EL (cell line): ENCODE measurements at places on chromosomes 16 and 17.
A peak's percentile ranks its signal among the peaks of the same experiment; 100 is the strongest.

- no peak for DNase-seq
Measured at GRCh38 chr17:19833914-19834313, 33.8 kb downstream of the ULK2 start.

- DNase-seq = no peak
Measured at GRCh38 chr16:2204416-2205103, 694 bp upstream of the MLST8 start.

DNA sequence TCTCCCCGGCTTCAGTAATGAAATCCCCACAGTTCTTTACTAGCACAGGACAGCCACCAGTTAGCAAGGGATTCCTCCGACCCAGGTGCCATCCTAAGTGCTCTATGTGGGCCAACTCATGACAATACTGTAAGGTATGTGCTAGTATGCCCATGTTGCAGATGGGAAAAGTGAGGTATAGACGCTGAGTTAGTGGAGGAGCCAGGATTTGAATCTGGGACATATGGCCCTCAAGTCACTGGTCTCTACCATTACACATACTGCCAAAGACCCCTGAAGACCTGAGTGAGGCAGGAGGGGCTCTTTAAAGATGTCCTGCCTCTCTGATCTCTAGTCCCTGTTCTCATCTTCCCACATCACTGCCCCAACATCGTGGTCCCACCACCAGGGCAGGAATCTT is 36.2 kb upstream of the MRPS23 start:
- DNase-seq = no peak

GRCh38 chr16:64513871-64514270 is 608.0 kb downstream of the CDH11 start:
- no peak for DNase-seq

GRCh38 chr17:48804936-48805411 is 12.1 kb downstream of the TTLL6 start:
- peak; percentile 69 for DNase-seq

GRCh38 chr17:61161615-61162134 is 238.0 kb upstream of the TBX2 start:
- no peak for DNase-seq

DNA sequence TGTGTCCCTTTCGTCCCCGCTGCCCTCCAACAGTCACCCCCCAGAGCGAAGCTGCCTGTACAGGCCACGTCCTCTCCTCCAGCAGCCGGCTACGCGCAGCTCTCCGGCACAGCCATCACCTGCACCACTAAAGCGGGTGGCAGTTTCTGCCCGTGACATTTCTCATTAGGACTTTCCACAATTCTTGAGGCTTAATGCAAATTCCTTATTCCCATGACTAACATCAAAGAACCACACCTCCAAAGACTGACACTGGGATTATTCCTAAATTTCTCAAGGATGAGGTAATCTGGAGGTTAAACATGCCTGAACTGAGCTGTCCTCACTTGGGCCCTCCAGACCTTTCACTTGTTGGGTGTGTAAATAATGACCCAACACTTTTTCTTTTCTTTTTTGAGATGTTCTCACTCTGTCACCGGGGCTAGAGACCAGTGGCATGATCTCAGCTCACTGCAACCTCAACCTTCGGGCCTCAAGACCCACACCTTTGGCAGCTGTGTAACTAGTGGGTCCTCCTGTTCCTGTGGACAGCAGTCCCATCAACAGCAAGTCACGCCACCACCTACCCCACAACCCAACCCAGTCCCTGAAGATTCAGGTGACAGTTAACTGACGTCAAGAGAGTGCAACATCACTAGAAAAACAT is 11.7 kb downstream of the ANKRD11 start:
- peak; percentile 90 for DNase-seq

GRCh38 chr16:88810912-88811768 is 588 bp downstream of the APRT start:
- peak; percentile 80 for DNase-seq

DNA sequence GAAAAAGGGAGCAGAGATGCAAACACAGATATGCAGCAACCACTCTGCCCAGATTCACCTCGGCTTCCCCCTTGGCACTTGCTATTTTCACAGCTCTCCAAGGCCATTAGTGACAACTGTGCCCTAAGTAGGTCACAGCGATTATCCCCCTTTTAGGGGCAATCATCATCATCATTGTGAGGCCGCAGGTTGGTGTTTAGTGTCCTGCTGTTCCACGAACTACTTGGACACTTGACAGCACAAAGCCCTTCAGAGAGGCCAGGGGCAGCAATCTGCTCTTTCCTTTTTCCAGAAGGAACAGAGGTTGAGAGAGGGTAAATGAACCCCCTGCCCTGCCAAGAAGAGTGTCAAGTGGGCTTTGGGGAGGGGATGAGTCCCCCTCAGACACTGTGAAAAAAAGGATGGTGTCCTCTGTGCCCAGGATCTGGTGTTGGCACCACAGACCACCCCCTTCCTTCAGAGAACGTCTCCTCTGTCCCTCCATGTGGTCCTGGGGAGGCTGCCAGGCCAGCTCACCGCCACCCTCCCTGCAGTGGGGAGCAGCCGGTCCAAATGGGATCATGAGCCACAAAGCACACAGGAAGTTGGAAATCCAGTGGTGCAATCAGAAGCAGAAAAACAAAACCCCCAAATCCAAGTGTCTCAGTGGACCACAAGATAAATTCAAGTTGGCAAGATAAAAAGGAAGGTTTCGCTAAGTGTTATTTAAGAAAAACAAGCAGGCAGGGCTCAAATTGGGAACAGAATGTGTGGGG is 78.4 kb upstream of the MED9 start:
- no peak for DNase-seq

DNA sequence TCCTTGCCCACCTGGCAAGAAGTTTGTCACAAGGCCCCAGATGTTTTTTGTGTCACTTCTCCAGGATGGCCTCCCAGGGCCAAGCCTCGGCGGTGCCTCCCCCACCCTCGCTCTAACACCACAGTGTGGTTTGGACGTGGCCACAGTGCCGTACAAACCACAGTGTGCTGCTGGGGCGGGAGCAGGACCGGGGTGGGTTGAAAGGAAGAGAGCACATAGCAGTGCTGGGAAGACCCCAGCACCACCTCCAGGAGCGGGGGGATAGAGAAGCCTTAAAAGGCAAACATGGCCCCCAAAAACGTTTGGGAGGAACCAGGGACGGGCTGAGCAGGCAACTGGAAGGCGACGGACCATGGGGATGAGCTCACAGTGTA is 5.0 kb upstream of the BCL6B start:
- no peak for DNase-seq

DNA sequence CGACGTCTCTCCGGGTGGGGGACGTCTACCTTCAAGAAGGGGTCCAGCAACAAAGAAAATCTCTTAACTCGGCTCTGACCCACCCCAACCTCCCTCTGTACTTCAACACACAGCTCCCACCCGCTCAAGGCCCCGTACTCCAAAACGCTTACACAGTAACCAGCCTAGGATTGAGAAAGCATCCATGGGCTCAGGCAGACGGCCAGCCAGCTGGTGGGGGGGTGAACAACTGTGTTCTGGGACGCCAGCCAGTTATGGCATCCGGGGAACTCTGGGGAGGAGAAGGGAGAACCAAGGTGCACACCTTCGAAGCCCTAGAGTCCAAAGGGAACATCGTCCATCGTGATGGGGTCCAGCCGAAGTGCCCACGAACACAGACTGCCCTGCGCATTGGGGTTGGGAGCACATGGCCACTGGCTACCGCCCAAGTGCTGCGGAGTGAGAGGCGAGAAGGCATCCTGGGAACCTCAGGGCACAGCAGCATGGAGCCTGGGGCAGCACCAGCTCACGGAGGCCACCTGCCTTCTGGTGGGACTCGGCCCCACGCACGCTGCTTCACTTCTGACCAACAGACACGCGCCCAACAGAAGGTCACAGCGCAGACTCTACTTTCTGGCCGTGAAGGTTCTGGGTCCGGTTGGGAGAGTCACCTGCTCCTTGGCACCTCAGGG is 14.3 kb downstream of the SLC16A3 start:
- DNase-seq = peak; percentile 73

- peak; percentile 39 for DNase-seq
Measured at GRCh38 chr17:75010683-75011400, 1.6 kb upstream of the MRPL58 start.

DNA sequence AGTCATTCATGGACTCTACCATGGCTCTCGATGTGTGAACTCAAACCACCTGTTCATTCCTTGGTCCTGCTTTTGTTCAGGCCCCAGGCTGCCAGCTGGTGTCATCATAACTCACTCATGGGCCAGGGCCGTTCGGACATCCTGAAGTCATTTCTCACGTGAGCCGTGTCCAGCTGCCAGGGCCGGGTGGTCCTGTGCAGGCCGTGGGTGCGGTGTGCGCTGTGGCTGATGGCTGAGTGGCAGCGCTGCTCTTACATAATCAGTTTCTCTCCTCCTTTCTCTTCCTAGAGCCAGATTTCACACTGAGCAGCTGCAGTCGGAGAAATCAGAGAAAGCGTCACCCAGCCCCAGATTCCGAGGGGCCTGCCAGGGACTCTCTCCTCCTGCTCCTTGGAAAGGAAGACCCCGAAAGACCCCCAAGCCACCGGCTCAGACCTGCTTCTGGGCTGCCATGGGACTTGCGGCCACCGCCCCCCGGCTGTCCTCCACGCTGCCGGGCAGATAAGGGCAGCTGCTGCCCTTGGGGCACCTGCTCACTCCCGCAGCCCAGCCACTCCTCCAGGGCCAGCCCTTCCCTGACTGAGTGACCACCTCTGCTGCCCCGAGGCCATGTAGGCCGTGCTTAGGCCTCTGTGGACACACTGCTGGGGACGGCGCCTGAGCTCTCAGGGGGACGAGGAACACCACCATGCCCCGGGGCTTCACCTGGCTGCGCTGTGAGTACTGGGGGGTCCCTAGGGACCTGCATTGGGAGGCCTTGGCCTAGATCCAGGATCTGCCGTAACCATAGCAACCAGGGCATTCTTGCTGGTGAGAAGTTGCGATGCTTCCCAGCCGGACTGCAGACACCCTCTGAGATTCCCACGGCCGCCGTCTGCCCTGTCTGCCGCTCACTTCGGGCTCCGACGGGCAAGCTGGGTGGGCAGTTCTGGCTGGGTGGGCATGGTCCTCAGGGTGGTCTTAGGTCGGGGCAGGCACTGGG is at the start of gene IL34:
TSS of gene IL34 (plus strand) at position 300 of the 982 bp plus-strand sequence. CDS start at position 689, 389 bp downstream.
- no peak for DNase-seq

- DNase-seq = no peak
Measured at GRCh38 chr17:61214753-61215152, 184.9 kb upstream of the TBX2 start.

GRCh38 chr17:72110231-72110941 is 10.4 kb upstream of the SOX9 start:
- DNase-seq = peak; percentile 37

DNA sequence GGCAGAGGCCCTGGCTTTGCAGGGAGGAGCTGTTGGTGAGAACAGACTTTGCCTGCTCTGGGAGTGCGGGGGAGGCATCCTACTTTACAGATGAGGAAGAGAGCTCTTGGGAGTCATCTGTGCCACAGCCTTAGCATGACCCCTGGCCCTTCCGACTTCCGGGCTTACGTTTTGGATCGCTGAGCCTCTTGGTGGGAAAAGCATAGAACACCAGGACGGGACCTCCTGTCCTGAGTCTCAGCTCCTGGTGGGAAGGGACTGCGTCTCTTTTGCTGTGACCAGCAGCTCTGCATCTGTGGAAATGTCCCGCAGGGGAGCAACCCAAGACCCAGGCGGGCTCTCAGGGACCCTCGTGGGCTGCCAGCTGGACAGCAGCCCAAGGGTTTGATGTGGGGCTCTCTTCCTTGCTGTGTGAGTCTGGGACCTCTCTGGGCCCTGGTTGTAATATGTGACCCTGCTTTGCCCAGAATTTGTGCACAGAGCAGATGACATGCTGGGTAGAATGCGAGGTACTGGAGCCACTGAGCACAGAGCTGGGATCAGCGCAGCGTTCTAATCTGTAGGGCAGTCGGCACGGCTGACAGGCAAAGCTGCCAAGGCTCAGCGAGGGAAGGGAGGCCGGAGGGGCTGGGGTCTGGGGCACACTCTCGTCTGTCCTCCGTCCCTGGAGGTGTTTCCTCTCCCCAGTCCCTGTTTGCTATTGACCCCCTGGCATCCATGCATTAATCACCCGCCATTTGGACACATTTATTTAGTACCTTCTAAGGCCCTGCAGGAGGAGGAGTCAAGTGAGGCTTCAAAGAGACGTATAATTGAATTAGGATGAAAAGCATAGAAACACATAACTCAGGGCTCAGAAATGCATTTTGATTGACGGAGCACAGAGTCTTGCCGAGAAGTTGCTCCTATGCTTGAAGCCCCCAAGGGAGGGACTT is 64.0 kb downstream of the NT5M start:
- DNase-seq = no peak

DNA sequence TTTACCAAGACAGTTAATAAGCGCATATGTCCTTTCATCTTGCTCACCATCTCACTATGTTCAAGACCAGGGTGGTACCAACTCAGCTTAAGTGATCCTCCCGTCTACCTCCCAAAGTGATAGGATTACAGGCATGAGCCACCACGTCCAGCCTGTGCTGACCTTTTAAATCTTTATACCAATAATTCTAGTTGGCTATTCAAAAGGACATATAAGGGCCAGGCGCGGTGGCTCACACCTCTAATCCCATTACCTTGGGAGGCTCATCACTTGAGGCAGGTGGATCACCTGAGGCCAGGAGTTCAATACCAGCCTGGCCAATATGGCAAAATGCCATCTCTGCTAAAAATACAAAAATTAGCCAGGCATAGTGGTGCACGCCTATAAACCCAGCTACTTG is 2.4 kb downstream of the CEP95 start:
- no peak for DNase-seq

DNA sequence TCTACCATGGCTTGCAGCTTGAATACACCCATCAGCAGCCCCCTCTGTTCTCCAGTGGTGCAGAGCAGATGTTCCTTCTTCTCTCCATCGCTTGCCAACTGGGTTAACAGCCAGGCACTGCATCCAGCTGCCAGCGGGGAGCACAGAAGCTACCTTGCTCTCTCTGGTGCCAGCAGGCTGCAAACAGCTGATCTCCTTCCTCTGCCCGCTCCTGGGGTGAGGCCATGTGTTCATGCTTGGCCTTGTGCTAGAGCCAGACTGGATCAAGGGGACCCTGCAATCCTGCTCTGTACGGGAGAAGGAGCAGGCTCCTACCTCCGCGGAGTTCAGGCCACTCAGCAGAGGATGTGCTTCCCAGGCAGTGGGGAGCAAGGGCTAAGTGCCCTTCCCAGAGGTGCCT is 24.1 kb upstream of the ENGASE start:
- no peak for DNase-seq

GRCh38 chr16:46607529-46607928 is 13.7 kb downstream of the SHCBP1 start:
- peak; percentile 54 for DNase-seq

- DNase-seq = no peak
Measured at GRCh38 chr17:6780001-6780400, 4.0 kb downstream of the FBXO39 start.

GRCh38 chr17:76050538-76051467 is 21.5 kb downstream of the SRP68 start:
- no peak for DNase-seq
